Fibroblast of lung (primary cell): ENCODE measurements at places on chromosomes 5 and 9.

- H3K4me1 ChIP-seq: no peaks in the 10 kb centered on the region
- H3K27me3 ChIP-seq: no peaks in the 10 kb centered on the region
Observed at GRCh38 chr9:89732295-89732938, 127.6 kb downstream of the GADD45G start.

DNA sequence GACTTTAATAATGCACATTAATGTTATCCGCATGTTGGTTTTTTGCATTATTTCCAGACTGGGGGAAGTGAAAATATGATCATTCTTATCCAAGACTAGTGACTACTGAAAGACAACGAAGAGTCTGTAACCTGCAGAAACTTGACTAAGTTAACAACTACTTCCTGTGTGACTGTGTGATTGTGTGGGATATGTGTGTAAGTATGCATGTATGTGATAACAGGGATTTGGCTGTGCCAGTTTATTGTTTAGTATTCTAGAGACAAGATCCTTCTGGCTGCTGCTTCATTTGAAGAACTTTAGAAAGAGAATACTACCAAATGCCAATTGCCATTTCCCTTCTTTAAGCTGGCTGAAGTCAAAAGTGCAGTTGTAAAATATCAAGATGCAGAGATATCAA lies 375.7 kb upstream of the PRR16 start:
- no peaks in the 10 kb centered on the region for H3K4me1 ChIP-seq
- H3K36me3 ChIP-seq: no peaks in the 10 kb centered on the region
- DNase-seq: no peak
- H3K27me3 ChIP-seq: no peaks in the 10 kb centered on the region
- H3K4me3 ChIP-seq: no peak overlapping the region

DNA sequence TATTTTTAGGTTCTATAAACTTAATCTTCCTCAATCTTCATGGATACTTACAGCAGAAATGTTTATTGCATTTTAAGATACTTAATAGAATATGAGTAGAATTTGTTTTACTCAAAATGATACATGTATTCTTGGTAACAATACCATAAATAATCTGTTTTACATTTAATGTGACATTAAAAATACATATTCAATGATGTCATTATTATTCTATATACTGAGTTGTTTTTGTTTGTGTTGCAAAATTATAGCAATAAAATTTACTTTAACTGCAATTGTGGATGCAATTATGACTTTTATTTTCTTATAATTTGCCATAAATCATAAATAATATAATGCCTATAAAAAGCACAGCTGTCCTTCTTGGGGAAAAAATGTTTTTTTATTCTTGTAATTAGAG lies 275.9 kb upstream of the CCNG1 start:
- no peak for DNase-seq
- H3K36me3 ChIP-seq: no peaks in the 10 kb centered on the region
- H3K27ac ChIP-seq: no peak overlapping the region

DNA sequence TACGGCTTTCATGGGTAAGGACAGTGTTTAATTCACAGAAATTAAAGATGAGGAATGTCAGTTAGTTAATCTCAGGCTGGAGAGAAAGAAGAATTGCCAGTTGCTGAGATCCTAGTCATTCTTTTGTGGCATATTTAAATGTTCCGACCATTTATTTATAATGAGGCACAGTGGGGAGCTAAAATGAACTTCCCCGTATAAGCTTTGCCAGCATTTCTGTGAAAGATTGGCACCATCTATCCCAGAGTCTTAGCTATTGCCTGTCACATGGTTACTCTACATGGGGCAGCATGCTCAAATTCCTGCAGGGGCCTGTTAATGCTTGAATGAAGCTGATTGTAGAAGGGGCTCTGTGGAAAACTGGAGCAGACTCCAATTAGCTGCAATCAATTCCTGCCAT lies 314.1 kb downstream of the PRELID2 start:
- H3K4me3 ChIP-seq: no peak overlapping the region
- no peak overlapping the region for H3K27ac ChIP-seq
- H3K27me3 ChIP-seq: no peaks in the 10 kb centered on the region
- no peak for DNase-seq
- H3K36me3 ChIP-seq: no peaks in the 10 kb centered on the region

DNA sequence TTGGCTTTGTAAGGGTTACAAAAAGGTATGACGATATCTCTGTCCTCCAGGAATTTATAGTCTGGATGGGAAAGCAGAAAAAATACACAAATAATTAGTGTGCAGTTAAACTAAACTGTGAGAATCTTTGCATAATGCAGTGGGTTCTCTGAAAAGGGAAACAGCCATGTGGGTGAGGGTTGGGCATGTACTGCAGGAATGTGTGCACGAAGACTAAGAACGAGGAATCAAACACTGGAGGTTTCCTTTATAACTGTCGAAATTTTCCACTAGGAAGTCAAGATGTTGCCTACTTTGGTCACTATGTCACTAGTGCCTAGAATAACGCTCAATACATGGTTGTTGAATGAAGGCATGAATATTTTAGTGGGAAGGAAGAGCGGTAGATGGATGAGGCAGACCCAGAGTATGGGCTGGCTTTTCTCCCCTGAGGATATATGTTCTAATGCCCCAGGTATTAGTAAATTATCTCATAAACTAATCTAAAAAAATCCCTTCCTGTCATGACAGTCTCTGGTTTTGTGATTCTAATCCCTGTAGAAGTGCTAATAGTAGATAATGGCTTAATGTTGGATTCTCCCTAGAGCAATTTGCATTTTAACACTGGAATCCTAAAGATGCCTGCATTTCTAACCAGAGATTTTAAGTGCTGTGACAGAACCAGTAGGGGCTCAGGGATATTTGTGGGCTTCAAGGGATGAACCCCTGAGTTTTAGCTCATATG lies 227.3 kb downstream of the NMUR2 start:
- no peaks in the 10 kb centered on the region for H3K36me3 ChIP-seq
- H3K4me1 ChIP-seq: no peaks in the 10 kb centered on the region
- no peak overlapping the region for H3K4me3 ChIP-seq
- no peak for DNase-seq
- H3K27me3 ChIP-seq: no peaks in the 10 kb centered on the region
- H3K27ac ChIP-seq: no peak overlapping the region

- H3K27me3 ChIP-seq: no peaks in the 10 kb centered on the region
- no peak overlapping the region for H3K4me3 ChIP-seq
- H3K27ac ChIP-seq: no peak overlapping the region
- no peak for DNase-seq
Observed at GRCh38 chr9:119509291-119509905, 140.2 kb upstream of the BRINP1 start.

- no peak for DNase-seq
- no peaks in the 10 kb centered on the region for H3K27me3 ChIP-seq
- H3K4me1 ChIP-seq: no peaks in the 10 kb centered on the region
- H3K4me3 ChIP-seq: no peak overlapping the region
Observed at GRCh38 chr9:138043061-138043410, 165.5 kb downstream of the CACNA1B start.

DNA sequence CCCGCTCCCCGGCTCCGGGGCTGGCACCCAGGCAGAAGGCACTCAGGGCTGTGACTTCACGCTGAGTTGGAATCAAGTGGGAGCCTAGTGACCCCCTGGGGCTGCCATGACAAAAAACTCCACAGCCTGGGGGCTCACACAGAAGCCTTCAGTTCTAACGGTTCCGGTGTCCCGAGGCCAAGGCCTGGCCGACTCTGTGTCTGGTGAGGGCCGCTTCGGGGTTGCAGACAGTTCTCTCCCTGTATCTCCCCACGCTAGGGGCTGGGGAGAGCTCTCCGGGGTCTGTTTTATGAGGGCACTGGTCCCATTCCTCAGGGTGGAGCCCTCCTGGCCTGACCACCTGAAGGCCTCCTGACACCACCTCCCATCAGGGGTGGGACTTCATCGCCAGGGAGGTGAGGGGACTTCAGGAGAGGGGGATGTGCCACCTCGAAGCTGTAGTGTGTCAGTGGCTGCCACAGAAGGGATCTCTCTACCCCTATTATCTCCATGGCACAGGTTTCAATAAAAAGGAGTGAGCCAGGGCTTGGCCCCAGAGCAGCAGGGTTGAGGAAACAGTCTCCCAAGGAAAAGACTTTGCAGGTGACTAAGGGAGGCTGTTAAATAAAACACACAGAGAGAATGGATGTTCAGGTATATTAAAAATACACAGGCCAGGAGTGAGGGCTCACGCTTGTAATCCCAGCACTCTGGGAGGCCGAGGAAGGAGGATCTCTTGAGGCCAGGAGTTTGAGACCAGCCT lies 1.5 kb upstream of the SLC6A3 start:
- no peak overlapping the region for H3K4me3 ChIP-seq
- H3K27me3 ChIP-seq: peaks cover 38% of the 10 kb centered on the region
- no peak for DNase-seq
- no peaks in the 10 kb centered on the region for H3K36me3 ChIP-seq

GRCh38 chr9:35517552-35518224 lies 27.8 kb downstream of the RUSC2 start:
- no peak for DNase-seq
- H3K27ac ChIP-seq: peak overlapping the region; percentile 88
- no peak overlapping the region for H3K4me3 ChIP-seq
- no peaks in the 10 kb centered on the region for H3K36me3 ChIP-seq

DNA sequence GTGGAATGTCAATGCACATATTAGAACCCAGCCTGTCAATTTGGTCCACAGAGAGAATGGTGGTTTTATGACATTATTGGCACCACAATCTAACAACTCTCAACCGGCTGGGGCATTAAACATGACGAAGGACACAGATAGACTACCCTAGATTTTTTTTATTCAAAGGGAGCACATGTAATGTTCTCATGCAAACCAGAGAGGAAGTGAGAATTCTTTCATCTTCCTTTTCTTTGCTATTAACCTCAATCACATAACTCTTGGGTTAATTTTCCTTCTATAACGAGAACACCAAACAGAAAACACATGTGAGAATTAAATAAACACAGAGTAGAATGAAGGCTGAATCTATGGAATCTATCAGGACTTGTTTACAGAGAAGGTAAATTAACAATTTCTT lies 94.9 kb upstream of the TNC start:
- H3K4me3 ChIP-seq: no peak overlapping the region
- H3K27ac ChIP-seq: no peak overlapping the region
- H3K27me3 ChIP-seq: no peaks in the 10 kb centered on the region

DNA sequence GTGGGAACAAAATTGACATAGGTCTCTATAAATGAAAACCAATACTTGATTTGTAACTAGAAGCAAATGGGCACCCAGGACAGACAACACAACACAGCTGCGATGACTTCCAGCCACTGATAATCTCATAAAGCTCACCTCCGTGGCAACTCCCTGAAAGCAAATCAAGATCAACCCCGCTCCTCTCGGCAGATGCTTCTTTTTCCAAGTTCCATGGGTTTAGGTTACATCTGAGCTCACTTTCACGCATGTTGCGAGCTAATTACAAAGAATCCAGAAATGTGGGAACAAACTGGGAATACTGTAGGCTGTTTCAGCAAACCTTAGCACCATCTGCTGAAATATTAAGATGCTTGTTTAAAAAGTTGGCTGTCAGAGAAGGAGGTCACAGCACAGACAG lies 153.9 kb downstream of the ELAVL2 start:
- H3K27ac ChIP-seq: no peak overlapping the region
- DNase-seq: no peak
- no peaks in the 10 kb centered on the region for H3K4me1 ChIP-seq
- no peaks in the 10 kb centered on the region for H3K36me3 ChIP-seq

GRCh38 chr9:124489222-124489621 lies 18.0 kb downstream of the NR5A1 start:
- H3K4me1 ChIP-seq: no peaks in the 10 kb centered on the region
- H3K4me3 ChIP-seq: no peak overlapping the region
- no peak overlapping the region for H3K27ac ChIP-seq
- H3K36me3 ChIP-seq: no peaks in the 10 kb centered on the region
- no peak for DNase-seq

DNA sequence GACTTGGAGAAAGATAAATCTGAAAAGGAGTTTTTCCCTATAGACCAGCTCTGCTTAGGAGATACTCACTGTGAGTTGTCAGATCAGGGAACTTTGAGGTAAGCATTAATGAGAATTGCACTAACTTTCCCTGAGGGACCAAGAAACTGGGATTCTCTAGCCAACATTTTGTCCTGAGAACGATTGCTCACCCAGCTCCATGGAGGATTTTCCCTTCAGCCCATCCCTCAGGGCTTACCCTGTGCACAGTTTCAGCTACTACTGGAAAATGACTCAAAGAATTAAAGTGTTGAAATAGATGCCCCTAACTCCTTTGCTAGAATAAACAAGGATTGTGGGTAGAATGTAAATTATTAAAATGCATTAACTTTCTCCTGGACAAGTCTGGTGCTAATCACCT lies 237.2 kb upstream of the IL12B start:
- H3K27ac ChIP-seq: no peak overlapping the region
- no peak overlapping the region for H3K4me3 ChIP-seq
- H3K4me1 ChIP-seq: no peaks in the 10 kb centered on the region
- H3K36me3 ChIP-seq: no peaks in the 10 kb centered on the region

GRCh38 chr5:88694023-88694679 lies 188.8 kb downstream of the MEF2C start:
- no peak for DNase-seq
- no peak overlapping the region for H3K4me3 ChIP-seq
- no peak overlapping the region for H3K27ac ChIP-seq
- peaks cover 65% of the 10 kb centered on the region for H3K27me3 ChIP-seq

GRCh38 chr9:36742264-36742663 lies 169.6 kb downstream of the MELK start:
- H3K27me3 ChIP-seq: peaks cover 16% of the 10 kb centered on the region
- H3K36me3 ChIP-seq: no peaks in the 10 kb centered on the region
- no peak overlapping the region for H3K27ac ChIP-seq
- no peak overlapping the region for H3K4me3 ChIP-seq

GRCh38 chr9:76213751-76214150 lies 180.5 kb downstream of the RFK start:
- H3K27ac ChIP-seq: no peak overlapping the region
- DNase-seq: peak; percentile 55
- H3K4me3 ChIP-seq: no peak overlapping the region
- peaks cover 20% of the 10 kb centered on the region for H3K4me1 ChIP-seq
- no peaks in the 10 kb centered on the region for H3K36me3 ChIP-seq

DNA sequence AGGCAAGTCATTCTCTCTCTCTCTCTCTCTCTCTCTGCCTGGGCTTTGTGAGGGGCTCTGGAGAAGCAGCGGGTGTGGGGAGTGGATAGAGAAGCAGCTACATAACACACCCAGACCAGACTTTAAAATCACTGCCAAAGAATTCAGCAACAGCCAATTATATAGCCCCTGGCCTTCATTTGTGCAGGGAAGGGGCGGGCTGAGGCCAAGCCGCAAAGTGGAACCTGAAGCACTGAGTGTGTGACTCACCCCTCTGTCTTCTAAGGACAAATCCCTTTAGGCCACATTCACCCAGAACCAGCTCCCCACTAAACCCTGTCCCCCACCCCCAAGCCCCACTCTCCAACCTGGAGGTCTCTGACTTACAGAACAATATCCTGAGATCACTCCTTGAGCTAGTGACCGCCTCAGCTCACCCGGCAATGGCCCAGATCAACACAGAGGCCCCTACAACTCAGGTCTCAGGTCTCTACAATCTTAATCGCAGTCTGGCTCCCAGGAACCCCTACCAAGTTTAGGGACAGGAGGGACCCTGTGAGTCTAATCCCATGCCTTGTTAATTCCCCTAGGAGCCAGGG lies 6.0 kb downstream of the B4GALT1 start:
- peaks cover 62% of the 10 kb centered on the region for H3K4me1 ChIP-seq
- H3K27ac ChIP-seq: peak overlapping the region; percentile 92
- no peaks in the 10 kb centered on the region for H3K36me3 ChIP-seq
